Stimulated activated CD8-positive, alpha-beta memory T cell treated with anti-CD3 and anti-CD28 coated beads, Interleukin-7, amount 100 ng/mL, for 4 hours (primary cell): ENCODE measurements at places on chromosomes 1 and 21.

DNA sequence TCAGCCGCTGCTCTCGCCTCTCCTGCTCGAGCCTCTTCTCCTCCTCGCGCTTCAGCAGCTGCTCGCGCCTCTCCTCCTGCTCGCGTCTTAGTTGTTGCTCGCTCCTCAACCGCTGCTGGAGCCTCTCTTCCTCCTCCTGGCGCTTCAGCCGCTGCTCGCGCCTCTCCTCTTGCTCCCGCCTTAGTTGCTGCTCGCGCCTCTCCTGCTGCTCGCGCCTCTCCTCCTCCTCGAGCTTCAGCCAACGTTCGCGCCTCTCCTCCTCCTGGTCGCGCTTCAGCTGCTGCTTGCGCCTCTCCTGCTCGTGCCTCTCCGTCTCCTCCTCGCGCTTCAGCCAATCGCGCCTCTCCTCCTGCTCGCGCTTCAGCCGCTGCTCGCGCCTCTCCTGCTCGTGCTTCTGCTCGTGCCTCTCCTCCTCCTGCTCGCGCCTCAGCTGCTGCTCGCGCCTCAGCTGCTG lies 3.7 kb downstream of the TCHH start:
- no peak for DNase-seq

DNA sequence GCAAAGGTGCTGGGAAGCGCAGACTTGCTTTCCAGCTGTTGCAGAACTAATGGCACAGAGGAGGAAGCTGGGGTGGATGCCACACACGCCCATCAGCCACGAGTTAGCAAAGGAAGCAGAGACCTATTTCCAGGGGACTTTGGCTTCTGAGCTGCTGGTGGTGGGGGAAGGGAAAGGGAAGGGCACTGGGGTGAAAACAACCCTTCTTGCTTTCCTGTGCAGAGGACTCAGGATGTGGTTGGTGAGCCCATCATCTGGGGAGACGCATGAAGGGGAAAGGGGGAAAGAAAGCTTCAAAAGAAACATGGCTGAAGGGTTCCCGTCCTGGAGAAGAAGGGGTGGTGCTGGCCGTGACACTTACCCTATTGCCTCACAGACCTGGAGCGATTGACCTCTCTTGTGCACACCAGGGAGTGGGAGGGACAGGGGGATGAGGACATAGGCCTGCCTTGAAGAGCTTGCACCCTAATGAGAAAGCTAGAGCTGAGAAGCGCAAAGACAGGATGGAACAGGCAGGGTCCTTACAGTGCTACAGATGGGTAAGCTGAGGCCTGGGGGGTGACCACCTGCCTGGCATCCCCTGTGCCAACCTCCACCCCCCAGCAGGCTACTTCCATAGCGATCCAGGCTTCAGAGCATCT lies 140.8 kb upstream of the RAB4A start:
- DNase-seq = no peak

DNA sequence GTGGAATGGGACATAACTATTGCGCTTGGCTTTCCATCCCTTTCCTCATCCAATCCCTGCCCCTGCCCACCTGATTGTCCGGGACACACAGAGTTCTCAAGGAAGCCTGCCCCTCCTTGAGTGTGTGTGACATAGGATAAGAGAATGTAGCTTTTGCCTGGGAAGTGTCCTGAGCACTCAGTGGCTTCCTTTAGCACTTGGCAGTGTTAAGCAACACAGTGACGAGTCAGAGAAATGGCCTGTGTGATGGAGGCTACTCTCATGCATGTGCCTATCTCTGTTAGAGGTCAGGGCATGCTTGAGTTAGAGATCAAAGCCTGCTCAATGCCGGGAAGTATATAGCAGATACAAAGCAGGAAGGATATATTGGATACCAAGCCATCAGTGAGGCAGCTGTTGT lies 289.5 kb downstream of the SIPA1L2 start:
- DNase-seq = no peak

DNA sequence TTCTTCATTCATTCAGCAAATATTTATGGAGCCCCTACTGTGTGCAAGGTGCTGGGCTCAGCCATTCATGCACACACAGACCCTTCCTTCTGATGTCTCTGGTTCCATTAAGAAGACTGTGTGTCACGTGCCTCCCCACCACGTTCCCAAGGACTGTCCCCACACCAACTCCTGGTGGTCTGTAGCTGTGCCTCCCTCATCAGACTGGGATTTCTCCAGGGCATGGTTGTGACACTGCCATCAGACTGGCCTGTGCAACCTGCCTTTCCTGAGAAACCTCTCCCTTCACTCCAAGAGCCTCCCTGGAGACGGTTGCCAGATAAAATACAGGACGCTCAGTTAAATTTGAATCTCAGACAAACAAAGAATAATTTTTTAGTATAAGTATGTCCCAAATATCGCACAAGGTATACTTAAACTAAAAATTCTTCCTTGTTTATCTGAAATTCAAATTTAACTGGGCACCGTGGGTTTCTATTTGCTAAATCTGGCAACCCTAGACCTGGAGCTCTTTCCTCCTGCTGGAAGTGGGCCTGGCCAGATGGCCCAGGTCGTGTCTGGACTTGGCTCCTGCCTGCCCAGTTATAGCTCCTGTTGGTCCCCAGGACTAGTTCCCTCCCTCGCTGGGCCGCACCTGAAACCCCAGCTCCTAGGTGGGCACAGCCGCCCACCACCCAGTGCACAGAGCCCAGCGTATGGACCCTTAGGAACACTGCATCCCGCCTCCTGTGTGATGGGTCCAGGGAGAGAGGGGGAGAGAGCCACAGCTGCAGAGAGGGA lies 76.9 kb downstream of the RAP1GAP start:
- DNase-seq = no peak

DNA sequence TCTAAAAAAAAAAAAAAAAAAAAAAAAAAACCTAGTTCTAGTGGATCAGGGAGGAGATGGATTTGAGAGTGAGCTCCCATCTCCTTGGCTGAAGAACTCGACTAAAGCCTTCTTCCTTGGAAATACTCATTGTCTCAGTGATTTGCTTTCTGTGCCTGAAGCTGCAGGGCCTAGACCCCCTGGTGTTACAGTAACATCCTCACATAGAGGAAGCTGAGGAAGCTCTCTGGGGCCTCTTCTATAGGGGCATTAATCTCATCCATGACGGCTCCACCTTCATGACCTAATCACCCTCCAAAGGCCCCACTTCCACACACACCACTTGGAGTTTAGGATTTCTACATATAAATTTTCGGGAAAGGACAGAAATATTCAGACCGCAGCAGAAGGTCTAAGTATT lies 95.9 kb upstream of the ETS2 start:
- no peak for DNase-seq

DNA sequence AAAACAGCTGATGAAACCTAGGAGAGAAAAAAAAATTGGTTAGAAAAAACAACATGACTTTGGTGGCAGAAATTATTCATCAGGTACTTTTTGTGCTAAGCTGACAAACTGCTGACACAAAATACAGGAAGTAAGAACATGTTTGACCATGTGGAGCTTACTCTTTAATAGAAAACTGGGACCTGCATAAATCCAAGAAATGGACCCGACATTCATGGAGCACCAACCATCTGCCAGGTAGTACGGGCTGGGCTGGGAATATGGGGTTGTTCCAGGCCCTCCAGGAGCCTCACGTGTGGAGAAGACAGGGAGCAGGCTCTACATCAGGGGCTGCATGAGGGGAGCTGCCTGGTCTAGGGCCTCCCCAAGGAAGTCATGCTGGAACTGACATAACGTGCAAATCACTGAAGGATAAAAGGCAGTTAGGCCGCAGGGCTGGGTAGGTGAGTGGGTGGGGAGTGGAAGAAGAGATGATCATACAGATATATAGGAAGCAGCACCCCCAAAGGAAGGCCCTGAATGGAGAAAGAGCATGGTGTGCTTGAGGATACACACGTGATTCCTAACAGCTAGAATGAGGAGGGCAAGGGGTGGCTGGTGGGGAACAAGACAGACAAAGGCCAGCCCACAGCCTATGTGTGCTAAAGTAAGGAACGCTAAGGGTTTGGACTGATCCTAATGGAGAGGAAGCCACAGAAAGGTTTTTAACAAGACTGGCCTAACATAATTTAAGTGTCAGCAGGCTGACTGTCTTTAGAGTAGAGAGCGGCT lies 26.1 kb downstream of the CD58 start:
- DNase-seq = no peak

GRCh38 chr21:33205476-33205875 lies 24.3 kb upstream of the IFNAR2 start:
- no peak for DNase-seq

GRCh38 chr1:42844592-42845140 lies 1.7 kb upstream of the ZNF691 start:
- no peak for DNase-seq

GRCh38 chr1:110554871-110555801 lies 36.2 kb upstream of the KCNA10 start:
- peak; percentile 60 for DNase-seq

DNA sequence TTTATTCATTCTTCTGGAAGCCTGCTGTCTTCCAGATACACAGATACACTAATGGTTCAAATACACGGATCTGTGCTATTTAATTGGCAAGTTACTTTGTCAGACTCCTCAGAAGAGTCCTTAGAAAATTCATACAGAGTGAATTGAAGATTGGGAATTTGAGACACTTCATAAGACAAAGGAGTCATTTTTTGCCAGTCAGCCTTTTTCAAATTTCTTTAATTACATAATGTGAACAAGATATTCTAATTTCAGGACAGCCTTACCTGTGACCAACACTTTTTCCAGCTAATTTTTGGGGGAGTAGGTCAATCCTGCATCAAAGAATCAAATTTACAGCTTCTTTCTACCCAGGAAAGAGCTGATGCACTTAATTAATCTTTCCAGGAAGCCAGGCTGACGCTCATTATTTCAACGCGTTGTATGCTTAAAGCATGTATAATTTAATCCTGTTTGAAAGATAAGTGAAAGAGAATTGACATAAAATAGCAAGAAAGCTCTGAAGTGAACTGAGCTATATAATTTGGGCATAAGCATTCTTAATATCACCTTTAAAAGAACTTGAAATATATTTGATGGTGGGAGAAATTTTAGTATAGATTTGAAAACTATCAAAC lies 12.8 kb upstream of the NRIP1 start:
- no peak for DNase-seq

GRCh38 chr1:75861831-75862230 lies 65.1 kb downstream of the MSH4 start:
- DNase-seq = no peak

DNA sequence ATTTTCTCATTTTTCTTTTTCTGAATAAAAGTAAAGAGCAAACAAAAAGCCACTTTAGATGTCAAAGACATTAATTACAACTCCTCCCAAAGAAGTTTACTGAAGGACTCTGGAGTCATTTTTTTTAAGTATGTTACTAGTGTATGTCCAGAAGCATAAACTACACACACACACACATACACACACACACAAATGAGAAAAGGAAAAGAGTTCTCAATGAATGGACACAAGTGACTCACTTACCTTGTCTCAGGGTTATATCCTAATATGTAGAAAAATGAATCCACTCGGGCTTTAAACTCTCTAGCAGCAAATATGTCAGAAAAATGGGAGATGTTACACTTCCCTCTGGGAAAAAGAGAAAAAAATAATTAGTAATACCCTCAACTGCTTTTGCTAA lies 223.1 kb downstream of the SLC45A1 start:
- no peak for DNase-seq

GRCh38 chr1:30912224-30912623 lies 3.7 kb upstream of the SDC3 start:
- no peak for DNase-seq

GRCh38 chr1:247357052-247357780 lies 25.5 kb upstream of the ZNF496 start:
- no peak for DNase-seq
